ENCODE measurements at places on chromosomes 5 and 9.

GRCh38 chr5:180084638-180085561, 13.3 kb upstream of the RNF130 start:
- no peak for DNase-seq

- no peak for DNase-seq
Observed at GRCh38 chr9:70000469-70000868, 43.2 kb upstream of the MAMDC2 start.

GRCh38 chr5:170148430-170149205, 42.9 kb downstream of the FOXI1 start:
- DNase-seq = no peak

DNA sequence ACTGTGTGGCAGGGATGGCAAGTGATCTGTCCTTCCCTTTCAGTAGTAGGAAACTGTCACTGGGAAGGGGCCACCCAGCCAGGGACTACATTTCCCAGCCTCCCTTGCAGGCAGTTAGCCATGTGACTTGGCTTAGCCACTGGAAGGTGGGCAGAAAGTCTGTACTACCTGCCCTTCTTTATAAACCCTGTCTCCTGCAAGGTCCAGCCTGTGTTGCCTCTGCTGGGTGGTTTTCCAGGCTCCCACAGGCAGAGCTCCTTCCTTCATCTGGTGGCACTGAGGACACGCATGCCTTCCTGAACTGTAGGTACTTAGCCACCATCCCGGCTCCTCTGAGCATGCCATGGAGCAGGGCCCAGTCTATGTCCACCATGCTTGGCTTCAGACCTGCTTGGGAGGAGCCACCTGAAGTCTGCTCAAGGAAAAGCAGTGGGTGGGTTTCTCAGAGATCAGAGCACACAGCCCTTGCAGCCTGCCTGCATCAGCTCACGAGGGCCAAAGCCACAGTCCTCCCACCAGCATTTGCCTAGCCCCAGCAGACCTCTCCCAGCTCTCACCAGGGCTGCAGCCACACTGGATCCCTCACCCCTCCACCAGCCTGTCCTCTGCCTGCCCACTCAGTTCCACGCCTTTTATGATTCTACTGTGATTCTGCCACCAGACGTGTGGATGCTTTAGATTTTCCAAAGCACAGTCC, 16.7 kb upstream of the SLC25A51 start:
- DNase-seq = no peak

GRCh38 chr9:112380102-112380824, at the start of gene HSDL2:
Gene HSDL2, plus strand, starts transcription at chr9:112380108. Its CDS starts 56 bp downstream, at chr9:112380164.
- peak; percentile 23 for DNase-seq

GRCh38 chr5:58582019-58582802, 664 bp upstream of the RAB3C start:
- DNase-seq = no peak

- no peak for DNase-seq
Observed at GRCh38 chr5:71923755-71924154, 183.5 kb upstream of the MAP1B start.

DNA sequence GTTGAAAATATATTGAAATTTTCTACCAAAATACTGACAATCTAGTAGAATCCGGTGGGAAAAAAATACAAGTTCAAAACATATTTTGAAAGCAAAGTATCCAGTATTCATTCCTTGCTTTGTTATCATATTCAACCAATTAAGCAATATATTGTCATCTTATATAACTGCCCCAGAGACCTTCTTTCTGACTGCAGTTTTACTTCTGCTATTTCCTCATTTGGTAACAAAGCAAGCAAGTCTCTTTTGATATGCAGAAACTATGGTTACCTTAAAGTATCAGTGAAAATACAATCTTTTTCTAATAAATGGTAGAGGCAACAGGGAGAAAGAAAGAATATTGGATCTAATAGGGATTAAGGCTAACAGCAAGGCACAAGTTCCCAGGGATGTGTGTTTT, 663.7 kb upstream of the MEF2C start:
- no peak for DNase-seq

GRCh38 chr9:86642721-86643120, 288.5 kb upstream of the TUT7 start:
- no peak for DNase-seq

- no peak for DNase-seq
Observed at GRCh38 chr5:54799645-54800044, 185.7 kb downstream of the ESM1 start.

- no peak for DNase-seq
Observed at GRCh38 chr5:159412284-159413046, 82.2 kb upstream of the IL12B start.

DNA sequence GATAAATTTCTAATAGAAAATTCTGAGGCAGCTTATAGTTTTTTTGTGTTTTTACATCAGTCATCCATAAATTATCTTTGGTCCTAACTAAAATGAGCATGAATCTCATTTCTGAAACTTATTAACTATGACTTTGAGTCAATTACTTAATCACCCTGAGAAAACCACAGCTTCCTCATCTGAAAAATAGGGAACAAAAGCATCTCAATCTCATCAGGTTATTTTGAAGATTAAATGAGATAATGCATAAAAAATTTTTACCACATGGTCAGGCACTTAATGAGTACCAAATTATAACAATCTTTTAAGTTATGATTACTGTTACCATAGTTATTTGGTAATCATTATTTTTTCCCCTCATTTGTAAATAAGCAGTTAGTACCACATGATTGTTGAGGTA, 279.1 kb downstream of the MAST4 start:
- no peak for DNase-seq

DNA sequence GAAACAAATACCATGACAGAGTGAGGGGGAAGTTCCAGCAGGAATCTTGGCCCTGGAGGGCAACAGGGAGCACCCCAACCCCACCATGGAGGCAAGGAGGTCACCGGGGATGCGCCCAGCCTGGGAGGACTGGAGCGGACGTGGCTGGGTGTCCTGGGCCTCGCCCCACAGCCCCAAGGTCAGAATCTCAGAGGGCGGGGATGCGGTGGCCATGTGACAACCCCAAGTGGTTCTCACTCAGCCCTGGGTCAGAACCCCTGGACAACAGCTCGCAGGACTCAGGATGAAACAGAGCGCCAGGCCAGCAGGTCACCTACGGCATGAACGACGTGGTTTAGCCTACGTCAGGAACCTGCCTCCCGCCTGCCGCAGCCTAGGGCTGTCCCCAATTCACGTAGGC, 64.0 kb upstream of the ZNF354A start:
- DNase-seq = no peak

GRCh38 chr5:149445739-149446369, 66.8 kb upstream of the IL17B start:
- DNase-seq = peak; percentile 100

- peak; percentile 89 for DNase-seq
Observed at GRCh38 chr5:55160493-55161209, 680 bp downstream of the GPX8 start.

GRCh38 chr5:39497322-39497721, 72.5 kb upstream of the DAB2 start:
- no peak for DNase-seq

GRCh38 chr5:149282966-149283332, 11.3 kb downstream of the AFAP1L1 start:
- no peak for DNase-seq

DNA sequence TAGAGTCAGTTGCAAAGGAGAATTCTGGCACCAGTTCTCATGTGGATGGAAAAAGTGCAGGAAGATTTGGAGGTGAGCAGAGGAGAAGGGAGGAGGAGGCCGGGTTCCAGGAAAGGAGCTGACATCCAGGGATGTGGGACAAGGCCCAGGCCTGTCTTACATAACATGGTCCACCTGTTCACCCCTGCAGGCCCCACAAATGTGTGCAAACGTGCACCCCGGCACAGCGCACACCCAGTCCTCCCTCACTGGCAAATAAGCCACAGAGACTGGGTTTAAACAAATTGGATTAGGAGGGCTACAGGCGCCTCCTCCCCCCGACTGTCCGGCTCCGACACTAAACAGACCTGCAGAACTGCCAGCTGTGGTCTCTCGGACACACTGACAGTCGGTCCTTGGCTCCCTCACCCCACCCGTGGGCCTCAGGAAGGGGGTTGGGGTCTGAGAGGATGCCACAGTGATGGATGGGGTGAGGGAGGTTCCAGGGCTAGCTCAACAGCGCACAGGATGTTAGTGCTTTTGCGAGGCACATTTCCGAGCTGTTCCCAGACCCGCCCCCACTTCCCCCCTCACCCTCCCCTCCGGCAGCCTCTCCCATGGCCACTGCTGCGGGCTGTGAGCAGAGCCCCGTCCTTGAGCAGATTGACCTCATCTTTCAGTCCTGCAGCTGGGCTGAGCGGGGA, 43.4 kb upstream of the IL17B start:
- no peak for DNase-seq

GRCh38 chr5:159322180-159322579, 8.1 kb downstream of the IL12B start:
- DNase-seq = no peak

DNA sequence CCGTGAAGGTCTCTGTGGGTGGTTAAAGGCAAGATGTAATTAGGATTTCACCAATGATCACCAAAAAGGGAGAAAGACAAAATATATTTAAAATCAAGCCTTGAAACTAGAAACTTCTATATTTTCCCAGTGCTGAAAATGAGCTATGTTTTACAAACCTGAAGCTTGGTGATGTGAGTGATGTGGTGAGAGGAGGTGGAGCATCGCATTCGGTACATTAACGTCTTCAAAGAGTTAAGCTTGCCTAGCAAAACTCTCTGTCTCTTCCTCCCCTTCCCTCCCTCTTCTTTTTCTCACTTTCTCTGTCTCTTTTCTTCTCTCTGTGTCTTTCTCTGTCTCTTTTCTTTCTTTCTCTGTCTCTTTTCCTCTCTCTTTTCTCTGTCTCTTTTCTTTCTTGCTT, 347.3 kb upstream of the IRX2 start:
- no peak for DNase-seq

GRCh38 chr5:106258591-106259125, 1412.1 kb downstream of the EFNA5 start:
- DNase-seq = peak; percentile 2
